IPS DF 19.7 (cell line): ENCODE measurements at places on chromosomes 13 and 19.

- DNase-seq = no peak
These were observed 47.9 kb downstream of the COL4A1 start for GRCh38 chr13:110258876-110259631.

DNA sequence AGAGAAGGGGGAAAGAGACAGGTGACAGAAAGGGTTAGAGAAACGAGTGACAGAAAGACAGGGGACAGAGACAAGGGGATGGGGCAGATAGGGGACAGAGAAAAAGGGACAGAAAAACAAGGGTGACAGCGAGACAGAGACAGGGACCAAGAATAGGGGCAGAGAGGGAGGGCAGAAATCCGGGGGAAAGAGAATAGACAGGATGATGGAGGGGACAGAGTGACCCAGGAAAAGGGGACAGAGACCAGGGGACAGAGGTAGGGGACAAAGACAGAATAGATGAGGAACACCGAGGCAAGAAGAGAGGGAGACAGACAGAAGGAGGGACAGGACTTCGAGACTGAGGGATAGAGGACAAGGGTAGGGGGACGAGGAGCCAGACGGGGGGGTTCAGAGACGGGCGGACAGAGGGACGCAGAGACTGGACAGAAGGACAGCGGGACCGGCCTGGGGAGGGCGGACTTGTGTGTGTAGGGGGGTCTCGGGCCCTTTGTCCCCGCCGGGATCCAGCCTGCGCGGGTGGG lies 593 bp downstream of the CADM4 start:
- DNase-seq = no peak

GRCh38 chr19:28326746-28327145 lies 886.2 kb downstream of the UQCRFS1 start:
- DNase-seq = no peak

DNA sequence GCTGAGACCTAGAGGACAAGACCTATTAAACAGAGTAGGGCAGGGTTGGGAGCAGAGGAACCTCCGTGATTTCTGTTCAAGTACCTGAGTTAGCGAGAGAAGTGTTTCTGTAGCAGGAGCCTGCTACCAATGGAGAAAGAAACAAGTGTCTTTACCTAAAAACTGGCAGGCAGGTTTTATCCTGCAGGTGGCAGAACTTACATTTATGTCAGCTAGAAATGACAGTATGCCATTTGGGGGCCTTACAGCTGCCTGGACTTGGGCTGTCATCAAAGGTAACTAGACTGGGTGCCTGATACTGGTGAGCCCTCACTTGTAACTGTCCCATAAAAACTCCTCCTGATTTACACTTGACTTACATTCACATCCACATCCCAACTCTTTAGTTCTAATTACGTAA lies 185.3 kb upstream of the MIR17HG start:
- DNase-seq = no peak

- no peak for DNase-seq
These were observed 446.6 kb downstream of the KLF5 start for GRCh38 chr13:73505376-73505890.

- DNase-seq = no peak
These were observed 2.9 kb downstream of the UBL3 start for GRCh38 chr13:29847501-29847983.

- DNase-seq = no peak
These were observed 2.4 kb upstream of the ZNF506 start for GRCh38 chr19:19823916-19824315.

- no peak for DNase-seq
These were observed 426.8 kb upstream of the SLITRK5 start for GRCh38 chr13:87244256-87244890.

- DNase-seq = no peak
These were observed 6.3 kb downstream of the TTYH1 start for GRCh38 chr19:54421521-54421920.

- no peak for DNase-seq
These were observed 955.9 kb downstream of the SLITRK6 start for GRCh38 chr13:84843368-84843767.

- DNase-seq = no peak
These were observed 22.7 kb upstream of the SERP2 start for GRCh38 chr13:44350775-44351504.

DNA sequence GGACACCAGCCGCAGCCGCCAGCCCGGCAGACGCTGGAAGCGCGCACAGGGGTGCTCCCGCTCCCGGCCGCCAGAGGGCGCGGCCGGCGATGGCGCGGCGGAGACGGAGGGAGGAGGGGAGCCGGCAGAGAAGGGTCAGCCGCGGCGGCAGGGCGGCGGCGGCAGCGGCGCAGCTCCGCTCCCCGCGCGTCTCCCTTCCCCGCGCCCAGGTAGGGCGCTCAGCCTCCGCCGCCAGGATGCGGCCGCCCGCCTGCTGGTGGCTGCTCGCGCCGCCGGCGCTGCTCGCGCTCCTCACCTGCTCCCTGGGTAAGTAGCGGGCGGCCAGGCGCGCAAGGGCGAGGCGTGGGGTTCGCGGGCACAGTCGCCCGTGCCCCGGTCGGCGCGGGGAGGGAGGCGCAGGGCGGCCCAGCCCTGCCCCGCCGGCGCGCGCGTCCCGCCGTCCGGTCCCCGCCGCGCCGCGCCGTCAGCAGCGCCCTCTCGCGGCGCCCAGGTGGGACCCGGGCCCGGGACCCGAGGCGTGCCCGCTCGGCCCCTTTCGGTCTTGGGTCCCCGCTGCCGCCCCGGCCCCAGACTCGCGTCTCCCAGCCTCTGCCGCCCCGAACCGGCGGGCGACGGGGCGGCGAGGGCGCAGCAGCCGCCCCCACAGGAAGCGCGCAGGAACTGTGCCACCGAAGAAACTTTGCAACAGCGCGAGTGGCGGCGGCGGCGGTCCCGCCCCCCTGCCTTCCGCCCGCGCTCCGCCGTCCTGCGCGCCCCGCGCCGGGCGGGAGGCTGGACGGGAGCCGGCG lies at the start of gene B3GLCT:
Gene B3GLCT (plus strand): TSS at position 127 of the 788 bp plus-strand sequence. CDS start 110 bp downstream, at position 237.
- DNase-seq = no peak

DNA sequence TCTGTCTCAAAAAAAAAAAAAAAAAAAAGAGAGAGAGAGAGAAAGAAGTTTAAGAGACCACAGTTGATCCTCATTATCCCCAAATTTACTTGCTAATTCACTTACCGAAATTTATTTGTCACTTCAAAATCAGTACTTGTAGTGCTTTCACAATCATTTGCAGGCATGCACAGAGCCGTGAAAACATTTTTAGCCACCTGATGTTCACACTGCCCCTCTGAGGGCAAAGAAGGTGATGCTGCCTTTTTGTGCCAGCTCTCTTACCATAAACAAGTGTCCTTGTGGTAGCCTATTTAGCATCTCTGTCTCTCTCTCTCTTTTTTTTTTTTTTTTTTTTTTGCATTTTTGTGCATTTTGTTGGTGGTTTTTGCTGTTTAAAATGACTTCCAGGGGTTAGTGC lies 24.1 kb upstream of the CASP14 start:
- DNase-seq = no peak

DNA sequence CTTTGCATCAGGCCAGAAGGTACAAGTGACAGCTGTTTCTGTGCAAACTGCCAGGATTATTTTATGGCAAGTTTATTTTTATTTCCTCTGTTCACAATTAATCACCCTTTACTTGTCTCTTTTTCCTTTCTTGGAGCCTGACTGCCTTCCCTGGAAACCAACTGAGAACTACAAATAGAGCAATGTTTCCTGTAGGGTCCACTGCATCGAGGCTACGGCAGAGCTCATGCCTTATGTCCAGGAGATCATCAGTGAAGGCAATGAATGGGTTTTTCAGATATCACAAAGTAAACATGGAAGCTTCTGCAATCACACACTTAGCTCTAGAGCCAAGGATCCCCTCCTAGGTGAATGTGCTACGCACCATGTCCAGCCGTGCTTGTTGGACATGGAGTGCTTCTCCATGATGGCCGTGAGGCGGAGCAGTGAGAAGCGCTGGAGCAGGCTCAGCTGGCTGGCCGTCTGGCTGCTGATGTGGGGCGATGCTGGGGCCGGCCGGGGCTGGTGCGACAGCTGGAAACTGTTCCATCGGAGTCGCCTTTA lies 110.9 kb downstream of the KL start:
- DNase-seq = no peak

- DNase-seq = no peak
These were observed 86.7 kb downstream of the SCGB2B2 start for GRCh38 chr19:34590228-34590627.
